Naive thymus-derived CD8-positive, alpha-beta T cell (primary cell): ENCODE measurements at places on chromosomes 1 and 21.
A peak's percentile ranks its signal among the peaks of the same experiment; 100 is the strongest.

DNA sequence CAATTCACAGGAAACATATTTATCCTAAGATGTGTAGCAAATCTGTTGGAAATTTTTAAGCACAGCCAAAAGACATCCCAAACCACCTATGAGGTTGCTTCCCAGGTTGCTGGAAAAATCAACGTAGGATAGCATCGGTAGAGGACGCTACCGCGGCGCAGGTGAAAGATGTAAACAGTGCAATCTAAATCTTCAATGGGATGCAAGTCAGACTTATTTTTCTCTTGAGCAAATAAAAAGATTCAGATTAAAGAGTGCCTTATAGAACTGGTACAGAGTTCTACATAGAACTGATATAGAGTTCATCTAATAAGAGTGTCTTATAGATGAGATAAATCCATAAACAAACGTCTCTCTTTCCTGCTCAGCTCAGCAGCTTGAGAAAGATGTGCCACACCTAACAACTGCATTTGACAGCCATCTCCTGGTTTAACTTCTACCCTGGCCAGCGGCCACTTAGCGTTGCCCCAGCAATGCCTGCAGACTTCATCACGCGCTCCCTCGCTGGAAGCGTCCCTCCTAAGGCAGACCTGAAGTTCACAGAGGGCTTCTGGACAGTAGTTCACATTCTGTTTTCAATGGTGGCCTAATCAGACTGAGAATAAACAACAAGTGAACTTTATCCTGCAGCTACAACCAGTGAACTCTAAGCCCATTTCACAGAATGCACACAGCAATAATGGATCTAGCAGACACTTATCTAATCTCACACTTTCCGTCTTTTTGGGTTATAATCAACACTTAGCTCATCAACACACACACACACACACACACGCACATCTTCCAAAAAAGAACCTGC lies 164.5 kb downstream of the TOMM20 start:
- peak overlapping the region; percentile 96 for H3K27ac ChIP-seq
- no peaks in the 10 kb centered on the region for H3K36me3 ChIP-seq
- peaks cover 41% of the 10 kb centered on the region for H3K4me1 ChIP-seq
- peak overlapping the region; percentile 76 for H3K4me3 ChIP-seq
- no peaks in the 10 kb centered on the region for H3K27me3 ChIP-seq
- no peak for DNase-seq

DNA sequence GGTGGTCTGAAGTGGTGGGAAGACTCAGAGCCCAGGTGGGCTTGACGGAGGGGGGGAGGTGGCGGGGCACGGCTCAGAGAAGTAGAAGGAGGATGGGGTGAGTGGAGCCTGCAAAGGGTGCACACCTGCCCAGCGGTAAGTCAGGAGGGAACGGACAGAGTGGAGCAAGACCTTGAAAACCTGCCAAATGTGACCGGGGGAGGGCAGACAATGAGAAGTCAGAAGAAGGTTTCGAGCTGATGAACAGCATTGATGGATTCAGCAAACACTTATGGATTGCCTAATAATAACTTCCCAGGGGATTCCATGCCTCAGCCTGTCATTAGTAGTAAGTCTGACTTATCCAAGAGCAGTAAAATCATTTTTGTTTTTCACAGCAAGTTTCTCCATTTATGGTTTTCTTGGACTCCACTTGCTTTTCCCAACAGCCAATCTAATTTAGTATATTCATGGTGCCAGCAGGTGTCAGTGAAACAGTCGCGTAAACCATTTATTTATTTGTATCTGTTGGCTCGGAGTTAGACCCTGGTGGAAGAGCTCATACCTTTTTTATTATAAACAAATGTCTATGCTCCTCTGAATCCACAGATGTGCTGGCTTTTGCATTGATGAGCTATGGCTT lies 279.1 kb downstream of the PCP4 start:
- no peaks in the 10 kb centered on the region for H3K4me1 ChIP-seq
- H3K27ac ChIP-seq: no peak overlapping the region
- H3K36me3 ChIP-seq: no peaks in the 10 kb centered on the region
- no peak for DNase-seq
- no peak overlapping the region for H3K4me3 ChIP-seq
- no peaks in the 10 kb centered on the region for H3K27me3 ChIP-seq

- H3K27ac ChIP-seq: no peak overlapping the region
- peaks cover 31% of the 10 kb centered on the region for H3K27me3 ChIP-seq
- DNase-seq: no peak
- peaks cover 42% of the 10 kb centered on the region for H3K4me1 ChIP-seq
Measured at GRCh38 chr1:159200769-159201168, 3.9 kb upstream of the ACKR1 start.

DNA sequence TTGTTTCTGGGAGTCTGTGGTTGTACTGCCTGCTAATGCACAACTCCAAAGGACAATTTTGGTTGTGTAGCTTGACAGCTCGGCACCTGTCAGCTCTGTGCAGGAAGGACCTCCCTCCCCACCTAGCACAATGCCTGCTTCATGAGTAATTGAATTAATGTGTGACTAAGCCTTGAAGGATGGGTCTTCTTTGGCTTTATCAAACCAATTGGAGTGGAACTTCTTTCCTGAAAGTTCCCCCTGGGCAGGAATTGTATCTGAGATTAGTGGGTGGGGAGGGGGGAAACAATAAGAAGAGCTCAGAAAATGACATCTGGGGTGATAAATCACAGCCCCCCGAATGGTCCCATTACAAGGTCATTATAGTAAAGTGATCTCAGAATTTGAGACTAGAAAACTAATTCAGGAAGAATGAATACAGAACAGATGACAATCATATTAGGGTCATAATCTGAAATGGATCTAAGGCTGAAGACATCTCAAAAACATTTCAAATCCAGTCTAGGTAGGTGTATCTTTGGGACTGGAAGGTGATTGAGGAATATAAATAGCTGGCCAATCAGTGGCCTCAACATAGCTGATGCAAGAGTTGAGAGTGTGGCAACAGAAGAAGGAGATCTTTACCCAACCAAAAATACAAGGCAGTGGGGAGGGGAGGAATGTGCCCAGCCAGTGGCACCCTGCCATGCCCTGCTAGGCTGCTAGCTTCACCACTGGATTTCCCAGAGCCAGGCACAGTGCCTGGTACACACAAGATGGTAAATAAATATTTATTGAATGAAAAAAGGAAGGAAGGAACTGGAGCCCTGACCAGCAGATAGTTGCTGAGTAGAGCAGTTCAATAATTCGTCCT lies 10.1 kb upstream of the SESN2 start:
- no peak for DNase-seq
- peak overlapping the region; percentile 68 for H3K4me3 ChIP-seq
- no peak overlapping the region for H3K27ac ChIP-seq

- no peaks in the 10 kb centered on the region for H3K36me3 ChIP-seq
- no peak overlapping the region for H3K4me3 ChIP-seq
- peaks cover 65% of the 10 kb centered on the region for H3K4me1 ChIP-seq
- H3K27me3 ChIP-seq: no peaks in the 10 kb centered on the region
- peak overlapping the region; percentile 85 for H3K27ac ChIP-seq
Measured at GRCh38 chr1:154621875-154622274, 13.9 kb upstream of the ADAR start.

GRCh38 chr1:174657411-174657810 lies 209.6 kb downstream of the GPR52 start:
- no peaks in the 10 kb centered on the region for H3K4me1 ChIP-seq
- H3K36me3 ChIP-seq: peaks cover 15% of the 10 kb centered on the region
- H3K4me3 ChIP-seq: no peak overlapping the region
- no peaks in the 10 kb centered on the region for H3K27me3 ChIP-seq
- no peak for DNase-seq

DNA sequence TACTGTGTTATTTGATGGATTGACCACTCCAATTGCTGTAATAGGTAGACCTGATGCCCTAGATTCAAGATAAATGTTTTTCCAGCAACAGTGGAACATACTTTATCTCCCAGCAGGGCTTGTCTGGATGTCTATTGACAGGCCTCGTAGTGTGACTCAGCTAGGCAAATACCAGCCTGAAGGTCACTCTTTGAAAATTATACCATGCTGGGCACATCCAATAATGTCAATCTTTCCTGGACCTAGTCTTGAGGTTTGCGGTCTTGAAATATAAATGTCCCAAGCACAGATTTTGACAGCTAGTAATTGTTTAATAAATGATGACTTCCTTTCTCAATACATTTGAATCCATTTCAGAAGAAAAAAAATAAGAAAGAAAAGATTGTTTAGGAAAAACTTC lies 1138.0 kb upstream of the TMPRSS15 start:
- H3K27me3 ChIP-seq: no peaks in the 10 kb centered on the region
- H3K4me3 ChIP-seq: no peak overlapping the region
- H3K4me1 ChIP-seq: no peaks in the 10 kb centered on the region
- no peak overlapping the region for H3K27ac ChIP-seq
- no peaks in the 10 kb centered on the region for H3K36me3 ChIP-seq

DNA sequence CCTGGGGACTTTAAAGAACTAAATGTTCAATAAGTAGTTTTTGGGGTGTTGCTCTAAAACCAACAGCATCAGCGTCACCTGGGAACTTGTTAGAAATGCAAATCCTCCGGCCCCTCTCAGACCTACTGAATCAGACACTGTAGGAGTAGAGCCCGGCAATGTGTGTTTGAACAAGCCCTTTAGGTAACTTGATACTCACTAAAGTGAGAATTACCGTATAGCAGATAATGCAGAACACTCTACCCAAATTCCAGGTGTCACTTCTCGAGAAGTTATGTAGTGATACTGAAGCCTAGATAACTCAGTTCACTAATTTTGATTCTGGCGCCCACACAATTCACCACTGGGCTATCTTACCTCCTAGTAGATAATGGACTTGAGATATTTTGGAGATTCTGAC lies 3.7 kb upstream of the DPT start:
- H3K4me1 ChIP-seq: no peaks in the 10 kb centered on the region
- no peak overlapping the region for H3K4me3 ChIP-seq
- H3K27ac ChIP-seq: no peak overlapping the region
- no peak for DNase-seq

DNA sequence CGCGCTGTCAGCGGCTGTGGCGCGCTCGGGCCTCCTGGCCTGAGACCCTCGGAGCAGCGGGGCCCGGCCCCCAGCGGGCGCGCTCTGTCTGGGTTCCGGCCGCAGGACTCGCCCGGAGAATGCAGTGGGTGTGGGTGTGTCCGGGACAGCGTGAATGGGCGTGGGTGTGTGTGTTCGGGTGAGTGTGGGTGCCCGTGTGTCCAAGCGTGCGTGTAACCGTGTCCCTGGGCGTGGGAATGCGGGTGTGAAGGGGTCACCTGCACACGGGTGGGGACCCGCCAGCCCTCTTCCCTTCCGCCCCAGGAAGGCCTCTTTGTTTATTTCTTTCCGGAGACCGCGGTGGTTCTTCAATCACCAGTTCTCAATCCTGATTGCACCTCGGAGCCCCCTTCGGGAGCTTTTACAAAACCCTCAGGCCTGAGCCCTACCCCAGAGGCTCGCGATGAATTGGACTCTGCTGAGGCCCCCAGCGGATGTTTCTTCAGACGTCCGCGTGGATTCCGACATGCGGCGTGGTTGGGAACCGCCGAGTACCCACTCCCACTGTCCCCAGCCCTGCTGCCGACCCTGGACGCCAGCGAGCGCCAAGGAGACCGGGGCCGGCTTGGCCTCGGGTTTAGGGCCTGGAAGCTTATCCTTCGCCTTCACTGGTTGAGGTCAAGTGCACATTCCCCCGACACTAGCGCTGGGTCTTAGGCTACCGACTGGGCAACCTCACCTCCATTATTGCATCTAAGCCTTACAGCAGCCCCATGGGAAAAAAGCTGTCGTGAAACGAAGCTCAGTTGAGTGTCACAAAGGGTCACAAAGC lies 19.3 kb downstream of the SERTAD4 start:
- H3K4me3 ChIP-seq: peak overlapping the region; percentile 85
- H3K27ac ChIP-seq: no peak overlapping the region
- H3K4me1 ChIP-seq: peaks cover 18% of the 10 kb centered on the region
- no peak for DNase-seq
- H3K27me3 ChIP-seq: peaks cover 70% of the 10 kb centered on the region
- H3K36me3 ChIP-seq: no peaks in the 10 kb centered on the region

- H3K4me3 ChIP-seq: no peak overlapping the region
- peaks cover 9% of the 10 kb centered on the region for H3K36me3 ChIP-seq
- no peak for DNase-seq
- peaks cover 26% of the 10 kb centered on the region for H3K4me1 ChIP-seq
Measured at GRCh38 chr1:111719674-111720132, 19.5 kb downstream of the INKA2 start.

DNA sequence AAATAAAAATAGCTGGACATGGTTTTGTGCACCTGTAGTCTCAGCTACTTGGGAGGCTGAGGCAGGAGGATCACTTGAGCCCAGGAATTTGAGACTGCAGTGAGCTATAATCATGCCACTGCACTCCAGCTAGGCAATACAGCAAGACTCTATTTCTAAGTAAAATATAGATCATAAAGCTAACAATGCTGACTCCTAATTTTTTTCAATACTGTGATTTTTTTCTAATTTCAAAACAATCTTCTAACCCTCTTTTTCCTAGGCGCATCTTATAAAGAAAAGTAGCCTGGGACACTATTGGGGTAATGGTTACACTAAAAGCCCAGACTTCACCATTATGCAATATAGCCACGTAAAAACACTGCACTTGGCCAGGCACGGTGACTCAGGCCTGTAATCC lies 81.3 kb downstream of the PTPN14 start:
- no peak overlapping the region for H3K4me3 ChIP-seq
- no peak for DNase-seq
- H3K36me3 ChIP-seq: no peaks in the 10 kb centered on the region
- H3K4me1 ChIP-seq: no peaks in the 10 kb centered on the region
- no peak overlapping the region for H3K27ac ChIP-seq
- H3K27me3 ChIP-seq: peaks cover 8% of the 10 kb centered on the region

DNA sequence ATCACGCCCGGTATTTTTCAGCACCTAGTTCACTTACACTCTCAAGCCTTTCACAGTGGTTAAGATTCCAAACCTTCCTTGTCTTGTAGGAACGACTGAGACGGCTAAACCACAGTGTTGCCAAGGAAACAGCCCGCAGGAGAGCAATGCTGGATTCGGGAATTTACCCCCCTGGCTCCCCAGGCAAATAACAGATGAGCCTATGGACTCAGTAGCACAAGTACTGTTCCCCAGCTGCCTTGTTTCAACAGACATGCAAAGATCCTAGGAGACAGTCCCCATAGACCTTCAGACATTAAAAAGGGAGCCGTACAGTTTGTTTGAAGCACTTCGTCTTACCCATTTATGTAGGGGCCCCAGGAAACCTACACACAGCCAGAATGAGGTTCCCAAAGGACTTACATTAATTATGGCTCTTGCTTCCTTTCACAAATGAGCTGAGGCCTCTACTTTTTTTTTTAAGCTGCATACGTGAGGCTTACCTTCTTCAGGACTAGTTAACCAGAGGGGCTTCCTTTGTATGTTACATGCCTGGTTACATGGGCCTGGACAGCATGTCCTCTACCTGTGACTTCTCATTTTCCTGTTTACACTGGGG lies 2.7 kb downstream of the SNAPIN start:
- H3K4me3 ChIP-seq: peak overlapping the region; percentile 47
- DNase-seq: no peak
- H3K4me1 ChIP-seq: peaks cover 20% of the 10 kb centered on the region
- H3K36me3 ChIP-seq: peaks cover 59% of the 10 kb centered on the region
- H3K27ac ChIP-seq: peak overlapping the region; percentile 78
- H3K27me3 ChIP-seq: no peaks in the 10 kb centered on the region

GRCh38 chr1:232553050-232553754 lies 76.7 kb downstream of the SIPA1L2 start:
- no peaks in the 10 kb centered on the region for H3K4me1 ChIP-seq
- no peak for DNase-seq
- no peak overlapping the region for H3K27ac ChIP-seq
- peaks cover 8% of the 10 kb centered on the region for H3K27me3 ChIP-seq

GRCh38 chr1:24862775-24863483 lies 67.1 kb downstream of the RUNX3 start:
- H3K27me3 ChIP-seq: no peaks in the 10 kb centered on the region
- DNase-seq: no peak
- no peaks in the 10 kb centered on the region for H3K36me3 ChIP-seq
